ENCODE measurements at places on chromosomes 11 and 22. TPM values are rescaled to one million over a fixed set of nuclear protein-coding genes. Genes with fewer than 3 reads are reported as not detected.

Gene AP2A2
- total RNA-seq = 70.5 TPM

Gene CNGA4
- 1.7 TPM for total RNA-seq

Gene USH1C
- total RNA-seq = 3.9 TPM

Gene ASRGL1
- 39.8 TPM for total RNA-seq

Gene SLC15A3
- total RNA-seq = 1.6 TPM

Gene NXPE2
- total RNA-seq = not detected

Gene LBHD1
- total RNA-seq = 11.5 TPM

Gene TTC28
- 28.6 TPM for total RNA-seq

Gene MUC15
- not detected for total RNA-seq
